ENCODE measurements at places on chromosomes 6 and 20.

- no peak for DNase-seq
Observed at GRCh38 chr6:138806889-138807288, 11.0 kb downstream of the ECT2L start.

GRCh38 chr20:6829510-6830116 is 62.1 kb downstream of the BMP2 start:
- DNase-seq: no peak

DNA sequence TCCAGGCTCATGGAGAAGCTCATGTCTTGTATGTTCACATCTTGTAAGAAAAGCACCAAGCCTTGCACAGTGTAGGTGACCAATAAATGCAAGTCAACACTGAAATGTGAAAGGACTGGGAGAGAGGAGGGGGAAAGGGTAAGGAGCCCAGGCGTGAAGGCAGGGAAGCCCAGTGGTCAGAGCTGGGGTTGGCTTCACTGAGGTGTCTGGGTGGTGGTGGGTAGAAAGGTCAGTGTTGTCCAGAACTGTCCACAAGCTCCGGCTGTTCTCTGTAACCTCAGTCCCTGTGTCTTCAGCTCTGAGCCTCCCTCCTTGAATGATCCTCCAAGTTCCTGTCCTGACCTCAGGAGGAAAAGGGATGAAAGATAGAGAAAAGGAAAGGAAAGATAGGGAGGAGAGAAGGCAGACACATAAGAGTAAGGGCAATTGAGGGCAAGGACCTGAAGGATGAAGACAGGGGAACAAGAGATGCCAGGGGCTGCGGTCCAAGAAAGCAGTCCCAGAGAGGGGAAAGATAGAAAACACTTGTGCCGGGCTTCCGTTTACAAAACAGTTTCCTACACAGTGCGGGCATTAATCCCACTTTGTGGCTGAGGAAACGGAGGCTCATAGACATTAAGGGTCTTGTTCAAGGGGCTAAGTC is 2.4 kb upstream of the TNXB start:
- DNase-seq: no peak

GRCh38 chr6:4172368-4172767 is 37.0 kb upstream of the ECI2 start:
- DNase-seq: no peak

- no peak for DNase-seq
Observed at GRCh38 chr6:122620902-122621301, 10.7 kb downstream of the PKIB start.

GRCh38 chr6:89596484-89596883 is 42.1 kb downstream of the LYRM2 start:
- DNase-seq: no peak

DNA sequence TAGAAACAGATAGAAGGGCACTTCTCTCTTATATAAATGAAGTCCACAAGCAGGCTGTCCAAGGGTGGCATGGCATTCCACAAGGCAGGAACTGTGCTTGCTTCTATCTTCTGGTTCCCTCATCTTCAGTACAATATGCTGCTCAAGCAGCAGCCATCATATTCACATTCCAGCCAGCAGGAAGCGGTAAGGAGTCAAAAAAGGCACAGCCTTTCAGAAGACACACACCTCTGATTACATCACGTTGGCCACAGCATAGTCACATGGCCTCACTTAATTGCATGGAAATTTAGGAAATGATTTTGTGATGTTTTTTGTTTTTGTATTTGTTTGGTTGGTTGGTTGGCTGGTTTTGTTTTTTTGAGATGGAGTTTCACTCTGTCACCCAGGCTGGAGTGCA is 19.0 kb downstream of the REM1 start:
- no peak for DNase-seq

DNA sequence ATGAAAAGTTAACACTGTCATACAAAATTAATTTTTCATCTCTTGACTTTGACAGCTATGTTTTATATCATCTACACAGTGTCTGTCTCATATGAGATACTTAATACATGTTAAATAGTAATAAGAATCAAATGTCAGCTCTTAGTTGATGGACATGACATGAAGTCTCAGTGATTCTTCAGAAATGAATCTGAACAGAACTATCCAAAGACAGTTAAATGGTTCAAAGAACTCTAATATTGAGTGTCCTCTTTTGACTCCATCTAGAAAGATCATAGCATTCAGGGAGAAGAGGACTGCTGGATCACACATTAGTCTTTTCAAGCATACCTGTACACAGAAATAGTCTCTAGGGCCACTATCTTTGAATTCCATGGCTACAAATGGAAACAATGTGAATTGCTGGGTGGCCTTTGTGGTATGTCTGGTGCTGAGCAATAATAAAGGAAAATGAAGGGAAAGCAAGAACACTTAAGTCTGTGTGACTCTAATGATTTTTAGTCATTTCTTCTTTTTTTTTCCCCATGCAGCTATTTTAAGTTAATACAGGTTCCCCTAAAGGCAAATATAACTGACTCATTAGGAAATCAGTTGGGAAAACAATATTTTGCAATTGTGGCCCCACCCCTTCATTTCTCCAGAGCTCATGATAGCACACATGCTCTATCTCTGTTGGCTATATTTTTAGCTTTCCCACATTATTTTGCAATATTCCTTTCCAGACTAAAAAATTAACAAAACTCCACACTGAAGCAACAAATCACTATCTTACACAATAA is 367.5 kb downstream of the GRIK2 start:
- DNase-seq: no peak

GRCh38 chr6:52566201-52566600 is 10.7 kb downstream of the TRAM2 start:
- DNase-seq: no peak

GRCh38 chr6:85273046-85273445 is 176.8 kb upstream of the NT5E start:
- no peak for DNase-seq

GRCh38 chr6:132746048-132746447 is 11.7 kb downstream of the VNN2 start:
- DNase-seq: no peak

- no peak for DNase-seq
Observed at GRCh38 chr6:170271771-170272314, 19.0 kb downstream of the DLL1 start.

DNA sequence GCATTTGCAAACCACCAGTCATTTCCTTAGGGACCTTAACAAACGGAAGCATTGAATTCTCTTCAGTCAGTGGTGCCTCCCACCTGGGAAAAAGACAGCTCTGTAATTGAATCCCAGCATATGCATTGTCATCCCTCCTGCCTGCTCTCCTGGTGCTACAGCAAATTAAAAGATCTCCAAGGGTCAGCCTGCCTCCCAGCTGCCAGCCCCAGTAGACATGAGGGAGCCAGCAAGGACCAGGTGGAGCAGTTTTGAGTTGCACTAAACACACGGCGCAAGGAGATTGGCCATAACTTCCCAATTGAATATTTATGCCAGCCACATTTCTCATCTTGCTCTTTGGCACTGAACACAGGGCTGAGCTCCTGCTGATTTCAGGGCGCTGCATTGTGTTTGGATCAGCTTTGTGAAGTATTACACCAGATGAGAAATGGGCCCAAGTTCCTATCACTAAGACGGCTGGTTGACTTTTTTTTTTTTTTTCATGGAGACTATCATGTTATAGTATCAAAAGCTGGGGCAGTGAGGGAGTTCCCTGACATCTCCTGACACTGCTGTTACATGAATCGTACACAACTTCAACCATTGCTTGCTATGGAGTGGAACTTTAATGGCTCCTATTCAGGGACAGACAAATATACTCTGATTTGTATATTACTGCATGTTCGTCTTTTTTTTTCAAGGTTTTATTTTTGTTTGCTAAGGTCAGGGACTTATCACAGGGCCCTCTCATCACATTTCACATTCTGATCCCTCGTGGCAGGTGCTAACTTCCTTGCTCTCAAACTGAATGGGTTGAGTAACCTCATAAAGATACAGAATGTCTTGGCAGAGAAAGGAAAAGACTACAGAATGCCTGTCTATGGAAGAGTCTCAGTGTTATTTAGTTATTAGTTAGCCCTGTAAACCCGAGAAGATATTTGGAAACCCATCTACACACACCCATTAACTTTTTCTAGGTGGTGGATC is 191.1 kb downstream of the EYA4 start:
- DNase-seq: no peak

GRCh38 chr6:110537208-110538123 is 61.1 kb upstream of the SLC22A16 start:
- no peak for DNase-seq

DNA sequence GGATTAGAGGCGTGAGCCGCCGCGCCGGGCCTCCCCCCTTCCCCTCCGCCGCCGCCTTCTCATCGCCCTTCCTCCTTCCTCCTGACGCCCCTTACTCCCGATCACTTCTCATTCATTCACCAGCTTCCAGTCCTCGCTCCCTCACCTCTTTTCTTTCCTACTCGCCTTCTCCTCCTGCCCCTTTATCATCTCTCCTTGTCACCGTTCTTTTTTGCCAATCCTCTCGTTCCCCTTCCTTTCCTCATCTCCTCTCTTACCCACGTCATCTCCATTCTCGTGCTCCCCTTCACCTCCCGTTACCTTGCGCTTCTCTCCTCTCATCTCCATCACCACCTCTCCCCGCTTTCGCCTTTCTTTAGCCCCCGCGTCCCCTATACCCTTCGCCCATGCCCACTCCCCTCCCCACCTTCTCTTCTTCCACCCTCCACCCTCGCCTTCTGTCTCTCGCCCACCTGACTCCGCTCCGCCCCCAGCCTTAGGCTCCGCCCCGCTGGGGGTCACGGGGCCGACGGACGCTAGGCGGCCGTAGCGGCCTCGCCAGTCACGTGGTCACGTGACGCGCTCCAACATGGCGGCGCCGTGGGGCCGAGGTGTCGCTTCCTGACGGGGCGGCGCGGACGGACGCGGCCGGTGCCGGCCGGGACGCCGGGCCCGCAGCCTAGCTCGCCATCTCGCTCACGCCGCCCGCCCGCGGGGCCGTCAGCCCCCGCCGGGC is at the start of gene ARFGEF2:
TSS of gene ARFGEF2 (plus strand) at position 544 of the 715 bp plus-strand sequence. CDS start 179 bp downstream, outside the sequence.
- peak; percentile 31 for DNase-seq

GRCh38 chr6:125612345-125612846 is 137.0 kb upstream of the HEY2 start:
- DNase-seq: no peak

- no peak for DNase-seq
Observed at GRCh38 chr20:53055367-53056067, 83.4 kb downstream of the TSHZ2 start.

GRCh38 chr6:125498606-125499005 is 196.8 kb upstream of the HDDC2 start:
- no peak for DNase-seq

- DNase-seq: no peak
Observed at GRCh38 chr20:23094927-23095326, 8.8 kb upstream of the CD93 start.

DNA sequence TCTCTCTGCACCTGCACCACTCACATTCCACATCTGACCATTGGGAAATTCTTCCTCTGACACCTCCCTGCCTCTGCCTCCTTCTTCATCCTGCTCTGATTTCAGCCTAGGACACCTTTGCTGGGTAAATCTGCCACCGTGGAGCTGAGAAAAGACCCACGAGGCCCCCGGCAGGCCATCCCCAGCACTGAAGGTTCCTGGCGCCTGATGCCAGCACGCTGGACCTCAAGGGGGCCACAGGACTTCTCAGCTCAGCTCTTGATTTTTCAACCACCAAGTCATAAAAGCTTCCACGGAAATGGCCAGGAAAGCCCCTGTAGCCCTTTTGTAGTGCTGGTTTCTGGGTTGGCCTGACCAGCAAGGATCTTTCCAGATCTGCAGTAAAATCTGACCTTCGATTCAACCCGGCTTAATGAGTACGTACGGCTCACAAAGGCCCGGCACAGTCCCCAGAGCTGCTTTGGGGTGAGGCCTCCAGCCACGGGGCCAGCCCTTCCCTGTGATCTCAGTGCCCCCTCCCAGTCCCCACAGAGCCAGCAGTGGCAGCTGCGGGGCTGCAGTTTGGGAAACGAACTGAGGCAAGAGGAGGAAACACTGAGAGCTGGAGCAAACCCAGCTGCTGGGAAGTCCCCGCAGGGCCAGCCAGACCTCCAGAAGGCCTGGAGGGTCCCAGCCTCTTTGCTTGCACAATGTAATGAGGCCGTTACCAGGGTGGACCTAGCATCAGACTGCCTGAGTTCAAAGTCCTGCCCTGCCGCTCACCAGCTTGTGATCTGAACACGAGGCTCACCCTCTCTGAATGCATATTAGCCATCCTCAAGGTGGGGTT is 157.5 kb downstream of the BMP7 start:
- DNase-seq: no peak

GRCh38 chr6:34549026-34549803 is 6.9 kb downstream of the SPDEF start:
- DNase-seq: no peak

DNA sequence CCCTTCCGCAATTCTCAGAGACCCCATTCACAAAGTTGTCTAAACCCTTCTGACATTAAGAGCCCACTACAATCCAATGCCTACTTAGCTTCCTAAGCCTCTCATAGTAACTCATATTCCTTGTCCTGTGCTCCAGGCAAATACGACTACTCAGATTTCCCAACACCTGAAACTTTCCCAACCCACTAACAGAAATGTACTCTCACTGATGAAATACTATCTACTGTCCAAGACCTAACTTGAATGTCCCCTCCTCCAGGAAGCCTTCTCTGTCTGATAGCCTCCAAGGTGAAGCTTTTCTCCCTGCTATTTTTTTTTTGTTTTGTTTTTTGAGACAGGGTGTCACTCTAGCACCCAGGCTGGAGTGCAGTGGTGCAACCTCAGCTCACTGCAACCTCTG is 30.4 kb downstream of the GPLD1 start:
- no peak for DNase-seq

- DNase-seq: no peak
Observed at GRCh38 chr20:47971058-47971791, 185.9 kb upstream of the SULF2 start.

DNA sequence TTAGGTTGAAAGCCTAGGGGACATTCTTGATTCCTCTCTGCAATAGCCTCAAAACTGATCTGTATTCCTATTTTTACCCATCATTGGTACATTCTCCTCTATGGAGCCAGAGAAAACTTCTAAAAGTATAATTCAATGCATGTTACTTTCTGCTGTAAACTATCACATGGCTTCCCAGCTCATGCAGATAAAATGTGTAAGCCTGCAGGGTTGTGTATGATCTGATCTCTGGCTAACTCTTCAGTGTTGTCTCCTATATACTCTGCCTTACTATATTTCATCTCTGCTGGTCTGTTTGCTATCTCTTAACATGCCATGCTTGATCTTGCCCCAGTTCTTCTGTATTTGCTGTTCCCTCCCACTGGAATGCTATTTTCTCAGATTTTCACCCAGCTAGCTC is 323.3 kb upstream of the RSPO3 start:
- DNase-seq: no peak

- DNase-seq: no peak
Observed at GRCh38 chr6:90079560-90080490, 185.6 kb downstream of the GJA10 start.

GRCh38 chr6:156026486-156027247 is 571.0 kb upstream of the NOX3 start:
- no peak for DNase-seq

DNA sequence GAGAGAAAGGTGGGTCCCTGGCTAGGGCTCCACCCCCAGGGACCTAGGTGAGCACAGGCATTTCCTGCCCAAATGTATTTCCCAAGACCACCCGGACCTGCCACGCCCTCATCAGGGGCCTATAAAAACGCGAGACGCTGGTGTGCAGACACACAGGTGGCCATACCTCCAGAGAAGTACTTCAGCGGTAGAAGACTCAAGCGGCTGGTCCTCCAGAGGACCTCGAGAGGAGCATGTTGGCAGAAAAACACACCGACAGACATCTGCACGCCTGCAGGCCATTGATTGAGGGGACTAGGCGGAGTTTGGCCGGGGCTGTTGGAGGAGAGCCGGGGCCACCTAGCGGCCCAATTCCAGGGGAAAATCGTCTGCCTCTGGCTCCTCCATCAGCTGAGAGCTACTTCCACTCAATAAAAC is 695.8 kb upstream of the MMS22L start:
- DNase-seq: no peak
